Stimulated activated naive B cell treated with anti-CD40 and anti-IgM and Interleukin-4, amounts not matched to agents 10 μg/mL and 1 μg/mL and 100 μg/mL, for 72 hours (primary cell): ENCODE measurements at places on chromosomes 12 and 14.

GRCh38 chr14:89304972-89305703 is 111.9 kb downstream of the FOXN3 start:
- DNase-seq = no peak

GRCh38 chr12:108772247-108772646 is 40.9 kb upstream of the CORO1C start:
- DNase-seq = peak; percentile 48

DNA sequence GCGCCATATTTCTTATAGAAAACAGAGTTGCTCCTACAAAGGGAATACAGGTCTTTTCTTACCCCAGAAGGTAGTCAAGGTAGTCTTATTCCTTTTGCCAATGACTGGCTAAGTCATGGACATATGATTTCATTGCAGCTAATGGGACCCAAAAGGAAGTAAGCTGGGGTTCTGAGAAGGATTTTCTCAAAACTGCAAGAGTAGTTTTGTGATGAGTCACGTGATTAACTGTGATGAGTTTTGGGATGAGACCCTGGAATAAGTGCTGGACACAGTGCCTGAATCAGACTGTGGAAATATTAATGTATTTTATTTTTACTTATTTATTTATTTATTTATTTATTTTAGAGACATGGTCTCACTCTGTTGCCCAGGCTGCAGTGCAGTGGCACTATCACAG is 13.4 kb upstream of the NIN start:
- no peak for DNase-seq

DNA sequence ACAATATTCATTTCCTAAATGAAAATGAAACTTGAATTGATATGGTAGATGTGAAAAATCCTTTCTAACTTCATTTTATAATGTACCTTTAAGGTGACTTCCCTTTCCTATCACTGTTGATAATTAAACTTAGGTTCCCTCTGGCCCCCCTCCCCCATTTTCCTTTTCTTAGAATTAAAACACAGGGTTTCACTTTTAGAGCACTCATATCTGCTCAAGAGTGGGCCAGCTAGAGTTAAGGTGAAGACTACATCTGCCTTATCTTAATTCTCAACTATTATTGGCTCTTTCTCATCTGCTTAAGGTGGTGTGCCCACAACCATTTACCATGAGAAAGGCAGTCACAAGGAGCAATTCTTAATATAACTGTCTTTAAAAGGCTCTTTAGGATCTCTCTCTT is 49.7 kb downstream of the LIN52 start:
- no peak for DNase-seq

DNA sequence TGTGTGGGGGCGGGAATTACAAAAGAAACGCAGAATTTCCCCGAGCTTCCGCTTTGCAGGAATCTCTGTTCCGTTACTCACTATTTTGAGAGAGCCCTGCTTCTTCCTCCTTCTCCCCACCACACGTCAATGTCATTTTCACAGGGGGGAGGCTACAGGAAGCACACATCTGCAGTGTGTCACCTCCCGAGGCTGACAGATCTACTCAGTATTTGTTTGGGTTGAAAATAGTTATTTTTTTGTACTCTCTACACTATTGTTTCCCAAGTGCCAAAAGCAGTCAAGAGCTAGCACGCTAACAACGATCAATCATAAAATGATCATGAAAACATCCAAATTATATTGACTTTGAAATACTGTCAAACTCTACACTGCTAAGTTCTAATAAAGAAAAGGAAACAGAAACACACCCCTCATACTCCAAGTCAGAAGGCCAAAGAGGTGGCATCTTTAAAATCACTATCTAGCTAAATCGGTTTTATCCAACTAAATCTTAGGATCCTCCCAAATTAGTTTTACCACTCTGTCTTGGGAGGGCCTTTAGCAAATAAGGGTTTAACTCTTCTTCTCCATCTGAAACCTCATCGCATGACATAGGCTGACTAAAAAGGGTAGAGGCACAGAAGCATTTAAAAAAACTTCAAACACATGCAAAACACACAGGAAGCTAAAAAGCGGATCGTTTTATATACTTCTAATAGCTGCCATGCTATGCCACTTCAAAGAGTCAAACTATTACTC is 51.8 kb downstream of the FOXN3 start:
- DNase-seq = peak; percentile 67

DNA sequence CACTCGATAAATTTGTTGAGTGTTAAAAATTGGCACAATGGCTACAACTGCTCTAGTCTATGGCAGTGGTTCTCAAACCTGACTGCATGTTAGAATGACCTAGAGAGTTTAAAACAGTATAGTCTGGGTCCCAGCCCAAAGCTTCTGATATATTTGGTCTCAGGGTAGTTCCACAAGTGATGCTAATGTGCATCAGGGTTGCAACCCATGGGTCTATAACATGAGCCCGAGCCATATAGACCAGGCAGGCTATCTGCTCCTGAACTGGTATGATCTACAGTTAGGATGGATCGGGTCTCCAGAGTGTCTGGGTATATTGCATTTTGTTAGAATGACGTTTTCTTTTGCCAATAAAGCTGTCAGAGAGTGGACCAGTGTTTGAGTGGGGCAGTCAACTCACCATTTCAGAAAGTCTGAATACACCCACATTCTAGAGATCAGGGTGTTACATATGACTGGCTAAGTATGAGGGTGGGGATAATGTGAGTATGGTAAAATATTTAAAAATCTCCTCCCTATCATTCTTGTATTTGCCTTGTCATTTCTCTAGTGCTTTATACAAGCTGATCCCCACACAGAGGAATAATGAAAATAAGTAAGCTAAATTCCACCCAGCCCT is 80.9 kb downstream of the FRMD6 start:
- DNase-seq = no peak

- DNase-seq = no peak
Measured at GRCh38 chr12:108040947-108041346, 88.1 kb upstream of the WSCD2 start.

- DNase-seq = peak; percentile 34
Measured at GRCh38 chr14:89429199-89430181, 12.5 kb upstream of the FOXN3 start.

DNA sequence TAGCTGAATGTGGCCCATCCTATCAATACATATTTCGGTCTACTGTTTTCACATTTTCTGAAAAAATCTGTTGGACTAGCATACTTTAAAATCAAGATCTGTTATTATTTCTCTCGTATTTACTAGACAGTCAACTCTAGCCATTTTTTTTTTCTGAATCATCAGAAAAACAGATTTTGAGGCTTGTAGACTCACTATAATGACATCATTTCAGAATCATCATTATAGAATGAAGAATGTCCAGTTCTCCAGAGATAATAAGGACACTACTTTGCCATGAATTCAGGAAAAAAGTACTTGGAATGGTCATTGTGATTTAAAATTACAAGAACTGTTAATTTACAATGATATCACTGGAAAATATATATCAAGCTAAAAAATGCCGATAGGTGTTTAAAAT is 589.8 kb downstream of the KCNH5 start:
- no peak for DNase-seq

DNA sequence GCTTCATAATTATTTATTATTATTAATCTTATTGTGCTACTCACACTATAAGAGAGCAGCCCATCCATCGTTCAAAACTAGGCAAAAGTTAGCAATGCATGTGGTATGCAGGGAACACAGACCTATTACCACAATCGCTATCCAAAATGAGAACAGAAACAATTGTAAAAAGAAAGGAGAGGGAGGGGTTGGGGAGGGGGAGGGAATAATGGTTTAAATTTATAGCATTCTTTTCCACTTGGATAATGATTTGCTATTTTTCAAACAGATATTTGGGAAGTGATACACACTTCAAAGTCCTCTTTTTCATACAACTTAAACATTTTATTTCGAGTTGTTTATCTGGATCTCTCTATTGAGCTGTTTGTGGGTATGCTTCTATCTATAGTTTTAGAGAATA is 248.6 kb upstream of the SOX5 start:
- no peak for DNase-seq

DNA sequence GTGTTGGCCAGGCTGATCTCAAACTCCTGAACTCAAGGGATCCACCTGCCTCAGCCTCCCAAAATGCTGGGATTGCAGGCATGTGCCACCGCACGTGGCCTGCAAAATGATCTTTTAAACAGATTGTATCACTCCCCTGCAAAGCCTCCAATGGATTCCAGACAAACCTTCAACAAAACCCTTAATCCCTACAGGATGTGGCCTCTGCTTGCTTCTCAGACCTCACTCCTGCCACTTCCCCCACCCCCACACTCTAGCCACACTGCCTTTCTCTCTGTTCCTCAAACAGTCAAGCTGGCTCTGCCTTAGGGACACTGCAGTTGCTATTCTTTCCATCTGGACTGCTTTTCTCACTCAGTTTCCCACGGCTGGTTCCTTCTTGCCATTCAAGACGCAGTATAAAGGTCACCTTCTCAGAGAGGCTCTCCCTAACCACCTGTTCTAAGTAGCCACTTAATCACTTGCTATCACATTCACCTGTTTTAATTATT is 47.3 kb upstream of the TMED10 start:
- DNase-seq = peak; percentile 65

DNA sequence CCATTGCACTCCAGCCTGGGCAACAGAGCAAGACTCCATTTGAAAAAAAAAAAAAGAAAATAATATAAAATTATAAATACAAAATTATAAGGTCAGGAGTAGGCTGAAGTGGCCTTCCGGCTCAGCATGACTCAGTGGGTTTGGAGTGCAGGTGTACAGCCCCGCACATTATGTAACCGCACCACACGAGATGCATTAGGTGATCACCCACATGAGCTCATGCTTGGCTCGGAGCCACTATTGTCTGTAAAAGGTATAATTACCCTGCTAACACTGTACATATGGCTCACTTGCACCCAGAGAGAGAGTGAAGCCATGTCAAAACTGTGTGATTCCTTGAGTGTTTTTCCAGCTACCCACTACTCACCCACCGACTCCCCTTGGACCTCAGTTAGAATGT is 557.0 kb downstream of the SLC6A15 start:
- no peak for DNase-seq

GRCh38 chr12:84056-84455 is 17.5 kb downstream of the IQSEC3 start:
- DNase-seq = no peak

DNA sequence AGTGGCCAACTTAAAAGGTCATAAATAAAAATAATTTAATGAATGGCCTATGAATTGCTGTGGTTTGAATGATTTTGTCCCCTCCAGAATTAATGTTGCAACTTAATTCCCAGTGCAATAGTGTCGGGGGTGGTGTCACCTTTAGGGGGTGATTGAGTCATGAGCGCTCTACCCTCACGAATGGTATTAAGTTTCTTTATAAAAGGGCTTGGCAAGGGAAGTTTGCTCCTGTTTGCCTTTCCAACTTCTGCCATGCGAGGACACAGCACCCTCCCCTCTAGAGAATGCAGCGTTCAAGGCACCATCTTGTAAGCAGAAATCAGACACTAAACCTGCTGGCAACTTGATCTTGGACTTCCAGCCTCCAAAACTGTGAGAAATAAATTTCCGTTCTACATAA is 253.3 kb downstream of the ATXN7L3B start:
- no peak for DNase-seq

GRCh38 chr12:71200706-71201105 is 42.9 kb upstream of the TSPAN8 start:
- no peak for DNase-seq

GRCh38 chr14:63713058-63713457 is 14.8 kb downstream of the SGPP1 start:
- DNase-seq = no peak
